ENCODE measurements at places on chromosomes 7 and 10.

DNA sequence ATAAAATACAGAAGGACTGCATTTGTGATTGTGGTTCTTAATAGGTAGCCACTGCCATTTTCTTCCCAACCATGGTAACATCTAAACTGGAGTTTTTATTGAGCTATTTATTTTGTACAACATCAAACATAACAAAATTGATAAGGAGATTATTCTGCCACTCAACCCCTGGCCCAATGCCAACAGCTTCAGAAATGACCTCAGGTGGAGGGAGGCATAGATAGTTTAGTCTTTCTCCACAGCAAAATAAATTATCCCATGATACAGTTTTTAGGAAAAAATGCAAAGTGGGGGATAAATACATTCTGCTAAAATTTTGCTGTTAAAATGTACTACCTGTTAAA is 57.6 kb downstream of the LRRTM3 start:
- DNase-seq, result no peak

GRCh38 chr10:85513436-85513835 is 853.2 kb downstream of the GRID1 start:
- no peak for DNase-seq

- DNase-seq, result no peak
These were observed 90.7 kb downstream of the COL13A1 start for GRCh38 chr10:69892406-69892805.

GRCh38 chr7:3043544-3044371 is at the start of gene CARD11:
Gene CARD11, minus strand, starts transcription at chr7:3043867. Its CDS starts 85,361 bp downstream, at chr7:2958506.
- peak; percentile 34 for DNase-seq

GRCh38 chr10:11760861-11761260 is 18.7 kb downstream of the ECHDC3 start:
- no peak for DNase-seq

DNA sequence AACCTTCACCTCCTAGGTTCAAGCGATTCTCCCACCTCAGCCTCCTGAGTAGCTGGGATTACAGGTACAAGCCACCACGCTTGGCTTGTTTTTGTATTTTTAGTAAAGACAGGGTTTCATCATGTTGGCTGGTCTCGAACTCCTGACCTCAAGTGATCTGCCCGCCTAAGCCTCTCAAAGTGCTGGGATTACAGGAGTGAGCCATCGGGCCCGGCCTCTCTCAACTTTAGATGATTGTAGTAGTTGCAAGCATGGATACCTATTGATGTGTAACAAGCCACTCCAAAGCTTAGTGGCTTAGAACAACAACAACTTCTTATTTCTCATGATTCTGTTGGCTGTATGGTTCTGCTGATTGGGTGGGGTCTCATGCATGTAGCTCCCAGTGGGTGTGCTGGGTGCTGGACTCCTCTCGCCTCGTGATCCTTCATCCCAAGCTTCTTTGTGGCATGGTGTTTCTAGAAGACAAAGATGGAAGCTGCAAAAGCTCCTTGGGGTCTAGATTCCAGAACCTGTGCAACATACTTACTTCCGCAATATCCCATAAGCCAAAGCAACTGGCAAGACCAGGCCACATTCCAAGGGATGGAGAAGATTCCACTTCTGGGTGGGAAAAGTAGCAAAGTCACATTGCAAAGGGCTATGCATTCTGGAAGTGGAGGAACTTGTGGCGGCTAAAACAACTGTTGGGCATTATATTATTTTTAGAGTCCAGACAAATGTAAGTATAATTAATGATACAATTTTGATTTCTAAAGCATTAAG is 37.9 kb downstream of the SKIDA1 start:
- DNase-seq, result no peak

GRCh38 chr7:140317597-140317996 is 80.7 kb downstream of the SLC37A3 start:
- no peak for DNase-seq

- DNase-seq, result no peak
These were observed 7.6 kb upstream of the PRKAG2 start for GRCh38 chr7:151884312-151885201.

- no peak for DNase-seq
These were observed 9.0 kb downstream of the DENND2A start for GRCh38 chr7:140631602-140632001.

GRCh38 chr7:112550468-112551060 is 69.8 kb downstream of the LSMEM1 start:
- peak; percentile 45 for DNase-seq

GRCh38 chr10:50931948-50932431 is 46.6 kb upstream of the A1CF start:
- no peak for DNase-seq

DNA sequence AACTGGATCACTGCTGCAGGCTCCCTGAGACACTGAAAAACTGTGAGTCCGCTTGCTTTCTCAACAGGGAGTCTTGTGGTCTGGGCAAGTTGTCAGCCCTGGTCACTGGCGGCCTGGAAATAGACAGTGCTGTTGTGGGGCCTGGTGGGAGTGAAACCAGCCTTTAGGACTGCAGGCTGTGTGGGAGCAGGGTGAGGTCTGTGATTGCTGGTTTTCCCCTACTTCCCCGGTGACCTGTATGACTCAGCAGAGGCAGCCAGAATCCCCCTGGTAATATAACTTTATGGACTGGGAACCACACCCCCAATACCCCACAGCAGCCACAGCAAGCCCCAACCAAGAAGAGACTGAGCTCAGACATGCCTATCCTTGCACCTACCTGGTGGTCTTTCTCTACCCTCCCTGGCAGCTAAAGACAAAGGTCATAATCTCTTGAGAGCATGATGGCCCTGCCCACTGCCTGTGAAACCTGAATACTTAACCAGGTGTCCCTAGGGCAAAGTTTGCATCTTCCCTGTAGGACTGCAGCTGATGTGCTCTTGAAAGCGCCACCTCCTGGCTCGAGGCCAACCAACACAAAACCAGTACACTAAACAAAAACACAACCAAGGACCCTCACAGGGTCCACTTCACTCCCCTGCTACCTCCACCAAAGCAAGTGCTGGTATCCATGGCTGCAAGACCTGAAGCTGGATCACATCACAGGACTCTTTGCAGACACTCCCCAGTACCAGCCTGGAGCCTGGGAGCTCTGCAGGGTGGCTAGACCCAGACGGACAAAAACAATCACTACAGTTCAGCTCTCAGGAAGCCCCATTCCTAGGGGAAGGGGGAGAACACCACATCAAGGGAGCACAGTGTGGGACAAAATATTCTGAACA is 7.2 kb upstream of the ADAM22 start:
- no peak for DNase-seq

- no peak for DNase-seq
These were observed 44.1 kb upstream of the ASAH2 start for GRCh38 chr10:50295367-50295766.

DNA sequence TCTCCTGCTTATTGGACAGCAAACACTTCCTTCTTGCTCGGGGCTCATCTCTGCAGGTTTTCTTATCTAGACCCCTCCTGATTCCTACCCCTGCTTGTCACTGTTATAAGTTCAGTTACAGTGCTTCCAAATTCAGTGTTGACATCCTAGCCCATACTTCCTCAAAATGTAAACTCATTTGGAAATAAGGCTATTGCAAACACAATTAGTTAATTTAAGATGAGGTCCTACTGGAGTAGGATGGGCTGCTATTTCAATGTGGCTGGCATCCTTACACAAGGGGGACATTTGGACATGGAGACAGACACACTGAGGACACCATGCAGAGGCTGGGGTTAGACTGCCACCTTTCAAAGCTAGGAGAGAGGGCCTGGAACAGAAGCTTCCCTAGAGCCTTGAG is 85.2 kb upstream of the NPVF start:
- no peak for DNase-seq

DNA sequence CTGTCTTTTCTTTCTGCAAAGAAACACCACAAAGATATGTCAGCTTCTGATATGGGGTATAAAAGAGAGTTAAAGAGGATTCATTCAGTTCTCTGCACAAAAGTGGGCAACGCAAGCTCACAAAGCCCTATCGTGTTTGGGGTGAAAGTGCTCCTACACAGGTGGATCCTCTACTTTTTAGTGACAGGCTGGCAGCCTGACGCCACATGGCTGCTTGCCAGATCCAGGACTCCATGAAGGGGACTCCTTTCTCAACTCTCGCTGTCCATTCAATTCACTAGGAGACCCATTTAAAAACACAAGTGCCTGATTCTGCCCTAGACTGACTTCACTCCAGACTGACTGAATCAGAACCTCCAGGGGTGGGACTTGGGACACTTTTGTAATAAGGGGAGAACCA is 8.0 kb downstream of the PARP12 start:
- no peak for DNase-seq

DNA sequence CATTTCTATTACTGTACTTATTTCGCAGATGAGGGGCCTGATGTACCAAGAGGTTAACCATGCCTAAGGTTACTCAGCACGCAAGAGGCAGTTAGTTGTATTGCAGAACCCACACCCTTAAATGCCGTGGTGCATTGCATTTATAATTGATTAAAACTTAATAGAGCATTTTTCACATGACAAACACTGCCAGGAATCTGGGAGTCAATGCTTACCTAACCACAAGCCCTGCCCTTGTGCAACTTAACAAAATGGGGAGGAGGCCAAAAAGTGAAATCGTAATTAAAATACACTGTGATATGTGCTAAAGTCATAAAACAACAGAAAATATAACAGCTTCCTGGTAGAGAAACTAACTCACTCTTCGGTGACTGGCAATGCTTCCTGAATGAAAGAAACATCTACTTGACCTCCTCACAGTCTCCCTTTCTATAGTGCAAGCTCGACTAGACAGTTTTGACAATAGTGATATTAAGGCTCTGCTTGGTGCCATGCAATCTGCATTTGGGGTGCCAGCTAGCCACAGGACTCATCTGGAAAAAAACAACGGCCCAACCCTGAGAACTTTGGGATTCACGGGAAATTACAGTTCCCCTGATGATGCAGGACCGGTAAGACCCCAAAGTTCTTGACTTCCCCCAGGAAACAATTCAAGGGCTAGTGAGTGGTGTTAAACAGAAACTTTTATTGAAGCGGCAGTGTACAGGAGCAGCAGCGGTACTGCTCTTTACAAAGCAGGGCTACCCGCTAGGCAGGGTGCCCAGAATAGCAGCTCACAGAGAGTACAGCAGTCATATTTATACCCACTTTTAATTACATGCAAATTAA is 612.4 kb downstream of the TNS3 start:
- peak; percentile 26 for DNase-seq

DNA sequence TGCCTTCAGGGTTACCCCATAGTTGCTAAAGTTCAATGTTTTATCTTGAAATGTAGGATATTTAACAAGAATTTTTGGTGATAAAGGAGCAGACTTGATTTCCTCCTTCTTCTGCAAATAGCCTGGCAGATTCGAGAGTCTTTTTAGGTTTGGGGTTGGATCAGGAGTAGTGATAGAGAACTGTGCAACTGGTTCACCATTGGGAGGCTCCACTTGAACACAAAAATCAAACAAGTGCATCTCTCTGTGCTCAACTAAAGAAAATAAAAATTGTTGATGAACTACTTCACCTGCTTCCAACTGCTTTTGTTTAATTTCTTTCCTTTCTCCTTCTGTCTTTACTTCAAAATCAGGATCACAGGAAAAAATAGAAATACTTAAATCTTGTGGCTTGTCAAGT is 58.5 kb downstream of the MACC1 start:
- no peak for DNase-seq

- no peak for DNase-seq
These were observed 14.7 kb downstream of the ESYT2 start for GRCh38 chr7:158814637-158815036.

All from RWPE1 (cell line).